Stimulated activated CD4-positive, alpha-beta T cell treated with anti-CD3 and anti-CD28 coated beads, Interleukin-1b, Interleukin-23, amount 100 ng/mL, for 1 hour (primary cell): ENCODE measurements at places on chromosomes 7 and 10.

- DNase-seq: no peak
Measured at GRCh38 chr7:48426966-48427555, 255.8 kb downstream of the ABCA13 start.

DNA sequence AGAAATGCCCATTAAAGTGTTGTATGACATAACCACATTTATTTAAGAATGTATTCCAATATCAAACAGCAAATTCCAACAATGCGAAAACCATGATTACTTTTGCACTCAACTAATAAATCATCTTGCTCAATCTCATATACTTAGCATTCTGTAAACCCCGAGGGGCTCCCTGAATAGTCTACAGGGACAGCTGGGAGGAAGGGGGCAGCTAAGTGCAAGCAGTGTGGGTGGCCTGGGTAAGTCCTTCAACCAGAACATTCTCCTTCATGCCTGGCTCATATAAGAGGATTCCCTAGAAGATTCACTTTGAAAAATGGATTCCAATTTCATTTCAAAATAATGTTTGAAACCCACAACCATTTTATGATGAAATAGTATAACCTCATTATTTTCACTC lies 355.5 kb downstream of the CDC14C start:
- no peak for DNase-seq

GRCh38 chr10:60040014-60040662 lies 133.8 kb upstream of the CCDC6 start:
- DNase-seq: no peak

DNA sequence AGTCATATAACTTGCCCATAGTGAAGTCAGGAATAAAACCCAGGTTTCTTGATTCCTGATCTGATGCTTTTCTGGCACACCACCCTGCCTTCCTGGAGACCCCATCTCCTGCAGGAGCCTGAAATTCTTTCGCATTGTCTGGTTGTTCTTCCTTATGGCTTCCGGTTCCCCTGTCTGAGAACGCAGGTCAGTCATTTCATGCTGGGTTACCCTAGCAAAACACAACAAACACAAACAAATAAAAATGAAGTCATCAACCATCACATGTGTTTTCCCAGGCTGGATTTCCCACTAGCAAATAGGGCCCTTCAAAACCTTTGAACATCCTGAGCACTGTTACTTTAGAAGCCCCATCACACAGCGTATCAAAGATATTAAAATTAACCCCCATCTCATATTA lies 569.6 kb downstream of the LRMDA start:
- DNase-seq: no peak

- no peak for DNase-seq
Measured at GRCh38 chr10:103544657-103545310, 51.3 kb downstream of the NEURL1 start.

- no peak for DNase-seq
Measured at GRCh38 chr7:98387544-98388226, 13.2 kb downstream of the BAIAP2L1 start.

DNA sequence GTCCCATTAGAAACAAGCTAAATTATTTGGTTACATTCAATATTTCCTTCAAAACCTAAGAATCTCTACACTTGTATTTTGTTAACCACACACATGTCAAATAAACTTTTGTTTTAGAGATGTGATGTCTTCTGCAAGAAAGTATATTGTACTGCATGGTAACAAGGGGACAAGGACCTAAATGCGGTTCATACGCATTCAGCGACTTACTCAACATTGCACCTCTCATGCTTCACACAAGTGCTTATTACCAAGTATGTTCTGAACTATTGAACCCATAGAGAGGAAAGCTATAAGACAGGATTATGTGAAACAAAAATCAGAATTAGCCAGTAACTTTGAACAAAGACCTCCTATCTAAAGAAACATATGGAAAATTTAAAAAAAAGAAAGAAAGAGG lies 68.3 kb downstream of the CREB5 start:
- DNase-seq: no peak

GRCh38 chr7:159015454-159016410 lies 128.9 kb downstream of the VIPR2 start:
- no peak for DNase-seq

DNA sequence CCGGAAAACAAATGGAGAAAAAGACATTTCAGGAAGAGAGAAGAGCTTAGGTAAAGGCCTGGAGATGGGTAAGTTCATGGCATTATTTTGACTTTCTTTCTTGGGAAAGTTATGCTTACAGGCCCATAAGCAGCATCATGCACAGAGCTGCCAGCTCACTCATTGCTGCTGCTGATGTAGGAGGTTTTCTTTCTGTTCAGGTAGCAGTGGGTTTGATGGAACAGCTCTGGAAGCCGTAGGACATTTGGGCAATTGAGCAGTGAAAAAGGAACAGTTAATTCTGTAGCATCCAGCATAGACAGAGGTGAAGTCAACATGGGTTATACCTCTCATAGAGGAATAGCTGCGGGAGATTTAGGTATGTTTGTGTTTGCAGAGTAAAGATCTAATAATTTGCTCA lies 3.3 kb downstream of the CHN2 start:
- DNase-seq: no peak

DNA sequence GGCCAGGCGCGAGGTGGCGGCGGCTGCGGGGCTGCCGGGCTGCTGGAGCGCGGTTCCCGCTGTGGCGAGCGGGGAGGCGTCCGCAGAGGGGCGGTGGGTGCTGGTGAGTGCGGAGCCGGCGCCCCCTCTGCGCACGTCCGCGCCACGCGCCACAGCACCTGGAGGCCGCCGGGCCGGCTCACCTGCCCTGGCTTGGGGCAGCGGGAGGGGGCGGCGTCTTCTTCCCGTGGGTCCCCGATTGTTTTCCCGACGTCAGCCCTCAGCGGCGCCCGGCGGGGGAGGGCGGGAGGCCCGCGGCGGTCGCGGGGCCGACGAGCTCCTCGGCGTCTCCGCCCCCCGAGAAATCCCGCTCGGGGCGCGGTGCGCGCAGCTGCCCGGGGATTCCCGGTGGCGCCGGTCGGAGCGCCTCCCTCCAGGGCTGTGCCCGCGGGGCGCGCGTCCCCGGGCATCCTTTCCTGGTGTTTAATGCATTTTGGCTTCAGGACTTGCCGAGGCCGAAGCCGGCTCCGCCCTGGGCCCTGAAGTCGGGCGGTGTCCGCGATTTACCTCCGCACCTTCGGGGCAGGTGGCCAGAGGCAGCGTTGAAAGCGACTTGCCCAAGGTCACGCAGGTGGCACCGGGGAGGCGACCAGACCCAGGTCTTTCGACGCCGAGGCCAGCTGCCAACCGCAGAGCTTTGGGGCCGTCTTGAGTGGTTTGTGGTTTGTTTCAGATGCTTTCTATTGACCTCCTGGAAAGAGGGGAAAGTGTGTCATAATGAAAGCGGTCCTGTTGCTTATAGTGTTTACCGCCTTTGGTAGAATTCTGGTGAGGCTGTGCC lies 561 bp downstream of the PLEKHA1 start:
- peak; percentile 38 for DNase-seq

GRCh38 chr10:13302821-13303555 lies 3.1 kb upstream of the PHYH start:
- no peak for DNase-seq

DNA sequence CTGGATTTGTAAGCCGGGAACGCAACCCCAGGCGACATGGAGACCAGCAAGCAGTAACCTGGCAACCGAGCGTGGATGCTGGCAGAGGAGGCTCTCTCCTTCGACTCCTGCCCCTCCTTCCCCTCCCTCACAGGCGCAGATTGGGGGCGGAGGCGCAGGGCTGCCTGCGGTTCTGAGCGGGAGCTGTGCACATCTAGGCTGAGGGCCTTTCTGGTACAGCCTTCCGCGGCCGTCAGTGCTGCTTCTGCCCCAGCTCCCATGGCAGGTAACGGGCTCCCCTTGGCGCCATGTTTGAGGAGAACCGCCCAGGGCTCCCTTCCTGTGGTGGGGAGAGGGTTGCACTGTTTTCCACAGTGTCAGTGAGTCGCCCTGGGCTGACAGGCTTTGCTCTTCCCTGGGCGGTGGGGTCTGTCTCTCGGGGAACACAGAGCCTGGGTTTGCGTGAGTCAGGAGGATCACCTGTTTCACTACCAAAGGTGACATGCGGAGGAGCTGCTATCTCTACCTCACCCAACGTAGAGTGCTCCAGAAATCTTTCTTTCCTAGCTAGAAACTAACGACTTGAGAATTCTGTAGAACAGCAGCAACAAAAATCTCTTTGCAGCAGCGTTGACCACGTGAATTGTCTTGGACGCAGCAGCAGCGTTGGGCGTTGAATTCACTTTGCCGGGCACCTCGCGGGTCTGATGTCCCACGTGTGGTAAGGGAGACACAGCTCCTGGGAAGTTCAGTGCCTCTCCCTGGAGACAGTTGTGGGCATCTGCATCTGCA lies 154.8 kb upstream of the COBL start:
- DNase-seq: no peak

DNA sequence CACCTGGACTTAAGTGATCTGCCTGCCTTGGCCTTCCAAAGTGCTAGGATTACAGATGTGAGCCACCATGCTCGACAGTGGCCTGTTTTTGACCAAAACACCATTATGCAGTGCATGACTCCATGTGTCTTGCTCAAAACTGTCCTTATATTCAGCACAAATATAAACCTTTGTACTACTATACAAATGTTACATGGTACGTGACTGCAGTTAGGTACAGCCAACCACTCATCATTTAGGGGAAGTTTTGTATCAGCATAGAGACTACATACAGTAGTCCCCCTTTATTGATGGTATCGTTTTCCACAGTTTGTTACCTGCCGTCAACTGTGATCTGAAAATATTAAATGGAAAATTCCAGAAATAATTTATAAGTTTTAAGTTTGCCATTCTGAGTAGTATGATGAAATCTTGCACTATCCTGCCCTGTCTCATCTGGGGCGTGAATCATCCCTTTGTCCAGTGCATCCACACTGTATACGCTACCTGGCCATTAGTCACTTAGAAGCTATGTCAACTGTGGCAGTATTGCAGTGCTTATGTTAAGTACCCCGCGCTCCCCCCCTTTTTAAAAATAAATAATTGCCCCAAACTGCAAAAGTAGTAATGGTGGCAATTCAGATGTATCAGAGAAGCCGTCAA lies 23.3 kb upstream of the ZNF282 start:
- DNase-seq: no peak

GRCh38 chr10:84540022-84540616 lies 211.7 kb downstream of the CCSER2 start:
- no peak for DNase-seq

DNA sequence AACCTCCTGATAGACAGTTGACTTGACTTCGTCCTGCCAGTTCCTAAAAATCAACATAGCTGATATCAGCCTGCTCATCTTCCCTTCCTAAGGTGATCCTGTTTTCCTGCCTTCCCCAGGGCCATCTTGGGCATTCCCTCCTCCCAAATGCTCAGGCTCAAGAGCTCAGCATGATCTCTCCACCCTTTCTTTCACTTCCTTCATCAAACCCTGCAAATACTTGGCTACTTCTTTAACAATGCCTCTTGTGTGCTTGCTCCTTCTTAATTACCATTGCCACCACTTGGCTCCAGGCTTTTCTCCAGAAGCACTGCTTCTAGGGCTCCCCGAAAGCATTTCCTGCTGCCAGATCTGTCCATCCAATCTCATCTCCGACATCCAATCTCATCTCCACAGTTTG lies 7.3 kb downstream of the FSCN3 start:
- no peak for DNase-seq

DNA sequence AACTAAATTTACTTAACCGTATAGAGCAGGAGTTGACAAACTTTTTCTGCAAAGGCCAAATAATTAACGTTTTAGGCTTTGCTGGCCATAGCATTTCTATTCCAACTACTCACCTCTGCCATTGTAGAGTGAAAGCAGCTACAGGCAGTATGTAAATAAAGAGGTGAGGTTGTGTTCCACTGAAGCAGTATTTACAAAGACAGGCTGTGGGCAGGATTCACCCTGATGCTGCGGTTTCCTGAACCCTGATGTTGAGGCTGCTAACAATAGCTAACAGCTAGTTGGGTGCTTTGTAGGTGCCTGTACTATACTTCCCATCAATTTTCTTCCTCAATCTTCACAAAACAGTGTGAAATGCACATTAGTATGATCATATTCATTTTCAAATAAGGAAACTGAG lies 47.0 kb upstream of the LAMB1 start:
- no peak for DNase-seq

DNA sequence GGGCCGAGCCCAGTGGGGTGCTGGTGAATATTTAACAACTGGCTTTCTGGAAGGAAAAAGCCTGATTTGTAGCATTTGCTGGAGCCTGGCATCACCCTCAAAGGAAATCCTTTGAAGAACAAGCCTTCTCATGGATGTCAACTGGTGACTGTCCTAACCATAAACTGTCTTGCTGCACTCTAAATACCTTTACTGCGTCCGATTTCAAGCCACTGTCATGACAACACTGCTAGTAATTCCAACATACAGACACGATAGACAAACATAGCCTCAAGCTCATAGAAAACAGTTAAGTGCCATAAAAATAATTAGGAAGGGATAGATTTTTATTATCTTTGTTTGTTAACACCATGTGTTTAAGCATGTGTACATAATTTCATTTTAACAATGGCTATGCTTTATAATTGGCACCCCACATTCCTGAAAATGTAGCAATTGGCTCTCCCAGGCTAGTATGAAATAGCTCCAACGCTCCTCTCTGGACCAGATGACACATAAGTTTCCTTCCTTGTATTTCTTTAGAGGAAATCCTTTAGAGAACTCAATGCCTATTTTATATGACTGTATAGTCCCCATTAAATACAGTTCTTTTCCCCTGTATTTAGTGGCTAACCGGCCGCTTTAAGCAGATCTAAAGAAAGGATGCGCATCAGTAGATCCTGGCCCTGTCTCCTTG lies 273.4 kb downstream of the PRPF18 start:
- DNase-seq: no peak

GRCh38 chr7:148883266-148884048 lies 634 bp downstream of the EZH2 start:
- peak; percentile 11 for DNase-seq

DNA sequence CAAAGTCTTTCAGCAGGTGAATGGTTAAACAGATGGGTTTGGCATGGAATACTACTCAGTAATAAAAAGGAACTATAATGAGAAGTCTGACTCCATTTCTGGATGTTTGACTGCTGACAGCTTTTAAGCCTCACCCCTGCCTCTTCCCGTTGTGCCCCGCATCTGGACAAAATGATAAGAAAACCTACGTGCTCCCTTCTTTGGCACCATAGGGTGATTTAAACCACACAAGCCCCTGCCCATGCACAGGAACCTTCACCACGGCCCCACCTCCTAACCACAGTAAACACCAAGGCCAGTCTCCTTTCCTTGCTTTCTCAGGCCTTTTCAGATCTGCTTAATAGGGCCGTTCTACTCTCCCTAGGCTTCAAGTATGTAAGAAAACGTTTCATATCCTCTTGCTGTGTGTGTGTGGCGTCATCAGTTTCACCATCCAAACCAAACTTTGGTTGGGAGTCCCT lies 47.1 kb upstream of the UBN2 start:
- DNase-seq: no peak
